ENCODE measurements at places on chromosomes 3 and 15.

- DNase-seq: no peak
Observed at GRCh38 chr3:43968465-43968864, 273.2 kb upstream of the TOPAZ1 start.

GRCh38 chr3:175433026-175433674, 574.0 kb downstream of the NAALADL2 start:
- DNase-seq: no peak

DNA sequence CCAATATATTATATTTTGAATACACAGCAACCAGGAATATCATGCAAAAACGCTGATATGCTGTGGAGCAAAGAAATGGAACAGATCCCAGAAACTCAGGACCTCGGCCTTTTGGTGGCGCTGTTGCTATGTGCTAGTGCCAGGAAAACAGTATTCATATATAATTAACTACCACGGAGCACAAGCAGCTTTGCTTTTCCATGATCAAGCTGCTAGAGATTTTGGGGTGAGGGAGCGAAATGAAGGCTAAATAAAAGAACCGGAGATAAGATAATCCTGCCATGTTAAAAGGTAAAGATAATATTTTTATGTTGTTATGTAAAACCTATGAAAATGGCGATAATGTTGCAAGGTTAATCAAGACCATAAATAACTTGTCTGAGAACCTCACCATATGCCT, 157.7 kb upstream of the FAM3D start:
- no peak for DNase-seq

DNA sequence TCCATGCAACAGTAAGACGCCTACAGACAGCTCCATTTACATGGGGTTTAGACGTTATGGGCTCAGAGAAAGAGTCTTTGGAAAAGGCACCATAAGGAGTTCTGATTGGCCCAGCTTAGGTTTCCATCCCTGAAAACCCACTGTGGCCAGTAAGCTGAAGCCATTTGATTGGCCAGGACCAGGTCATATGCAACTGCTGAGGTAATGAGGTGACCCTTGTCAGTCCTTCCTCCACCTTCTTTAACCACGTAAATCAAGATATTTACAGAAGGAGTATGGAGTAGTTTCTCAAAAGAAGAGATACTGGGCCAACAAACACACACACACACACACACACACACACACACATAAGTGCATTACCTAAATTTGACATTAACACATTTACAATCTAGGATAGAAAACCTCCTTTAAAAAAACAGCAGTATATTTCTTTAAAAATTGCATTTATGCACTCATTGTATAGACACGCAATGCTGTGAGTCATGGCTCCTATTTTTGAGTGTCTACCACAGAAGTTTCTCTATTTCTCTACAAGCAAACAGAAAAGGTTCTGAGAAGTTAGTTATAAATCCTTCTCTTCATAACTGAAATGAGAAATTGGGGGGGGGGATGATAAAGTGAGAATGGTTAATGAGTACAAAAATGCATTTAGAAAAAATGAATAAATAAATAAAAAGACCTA, 16.3 kb upstream of the MB21D2 start:
- DNase-seq: no peak

GRCh38 chr15:31552482-31553099, 226.0 kb downstream of the KLF13 start:
- DNase-seq: no peak

DNA sequence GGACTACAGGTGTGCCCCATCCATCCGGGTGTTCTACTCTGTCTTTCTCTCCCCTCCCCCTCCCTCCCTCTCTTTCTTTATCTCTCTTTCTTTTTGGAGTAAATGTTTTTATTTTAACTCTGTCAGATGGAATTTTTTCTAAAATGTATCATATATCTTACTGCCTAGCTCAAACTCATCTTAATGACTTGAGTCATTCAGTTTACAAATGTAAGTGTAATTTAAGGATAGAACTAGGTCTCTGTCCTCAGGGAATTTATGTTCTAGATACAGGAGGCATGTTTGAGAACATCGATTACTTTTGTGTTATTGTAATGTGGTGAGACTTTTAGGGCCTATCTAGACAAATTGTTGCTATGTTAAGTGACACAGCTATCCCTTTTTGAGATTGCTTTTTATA, 3.5 kb downstream of the TBC1D23 start:
- DNase-seq: no peak

GRCh38 chr3:146396792-146397191, 72.6 kb downstream of the PLSCR2 start:
- no peak for DNase-seq

DNA sequence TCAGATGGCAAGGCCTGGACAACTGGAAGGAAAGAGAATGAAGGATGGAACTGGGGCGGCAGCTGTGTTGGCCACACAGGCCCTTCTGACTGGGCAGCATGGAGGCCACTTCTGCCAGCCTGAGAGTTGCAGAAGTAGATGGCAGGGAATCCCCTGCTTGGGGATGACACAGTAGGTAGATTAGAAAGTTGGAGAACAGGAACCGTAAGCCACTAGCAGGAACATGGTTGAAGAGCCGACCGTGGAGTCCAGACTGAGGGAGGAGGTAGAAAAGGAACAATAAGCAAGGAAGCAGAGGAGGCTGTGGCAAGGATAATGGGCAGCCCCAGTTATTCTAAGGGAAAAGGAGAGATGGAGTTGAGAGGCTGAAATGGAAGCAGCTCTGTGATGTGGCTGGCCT, 26.4 kb upstream of the ZNF774 start:
- no peak for DNase-seq

DNA sequence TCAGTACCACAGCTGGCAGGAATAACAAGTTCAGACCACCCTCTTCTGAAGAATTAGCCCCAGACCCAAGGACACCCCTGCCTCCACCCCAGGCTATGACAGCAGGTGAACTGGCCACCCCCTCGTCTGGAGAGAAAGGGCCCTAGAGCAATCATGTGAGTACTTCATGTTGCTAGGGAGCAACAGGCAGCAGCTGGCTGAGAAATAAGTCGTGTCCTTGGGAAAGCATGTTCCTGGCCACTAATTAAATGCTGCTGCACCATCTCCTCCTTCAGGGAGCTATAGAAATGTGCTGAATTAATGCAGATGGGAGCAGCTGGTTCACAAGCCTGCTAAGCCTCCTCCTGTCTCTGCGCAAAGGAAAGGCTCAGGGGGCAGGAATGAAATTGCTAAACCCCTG, 31.5 kb downstream of the MRPS11 start:
- DNase-seq: no peak

DNA sequence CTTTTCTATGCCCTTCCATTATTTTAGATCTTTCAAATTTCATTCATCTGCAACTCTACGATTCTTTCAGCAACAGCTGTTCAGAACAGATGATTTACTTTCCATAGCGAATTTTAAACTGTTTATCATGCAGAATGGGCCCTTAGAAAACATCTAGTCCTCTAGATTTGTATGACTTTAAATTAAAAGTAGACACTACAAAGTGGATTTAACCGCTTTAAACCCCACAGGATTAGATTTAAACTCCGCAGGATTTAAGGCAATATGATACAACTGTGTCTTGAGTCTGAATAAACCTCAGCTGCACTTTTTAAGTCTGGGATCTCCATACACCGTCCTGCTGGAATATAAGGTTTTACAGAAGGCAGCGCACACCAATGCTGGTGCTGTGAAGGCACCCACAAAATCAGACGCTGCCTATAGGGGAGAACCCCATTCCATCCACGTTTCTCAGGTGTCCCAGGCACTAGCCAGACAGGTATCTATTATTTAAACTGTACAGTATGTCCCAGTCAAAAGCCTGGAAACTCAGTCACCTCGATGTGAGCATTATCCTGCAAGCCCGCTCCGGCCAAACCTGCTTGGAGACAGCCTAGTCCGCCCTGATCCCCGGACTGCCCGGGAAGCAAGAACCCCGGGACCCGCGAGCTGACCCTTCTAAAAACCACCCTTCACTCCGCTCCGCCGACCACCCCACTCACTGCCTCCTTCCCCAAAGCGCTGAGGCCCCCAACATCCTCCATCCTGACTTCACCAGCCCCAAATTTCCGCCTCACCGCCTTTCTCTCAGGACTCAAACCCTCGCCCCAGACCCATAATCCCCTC, 768 bp downstream of the ANO10 start:
- no peak for DNase-seq

GRCh38 chr15:80512726-80513660, 108.8 kb downstream of the ARNT2 start:
- no peak for DNase-seq

DNA sequence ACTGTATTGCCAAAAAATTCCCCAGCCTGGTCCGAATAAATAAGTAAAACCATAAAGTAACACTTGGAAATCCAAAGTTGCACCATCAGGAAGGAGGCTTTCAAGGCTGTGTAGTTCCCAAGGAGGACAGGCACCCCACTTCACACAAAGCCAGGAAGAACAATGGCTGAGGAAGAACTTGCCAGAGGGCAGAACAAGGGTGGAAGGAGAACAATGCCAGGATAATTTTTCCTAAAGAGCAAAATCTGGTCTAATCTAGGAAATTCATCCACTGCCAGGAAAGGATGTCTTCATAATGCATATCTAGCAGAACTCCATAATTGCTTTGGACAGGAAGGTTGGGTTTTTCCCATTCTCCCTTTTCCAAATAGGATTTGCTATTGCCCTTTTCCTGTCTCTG, 15.7 kb upstream of the ARID3B start:
- DNase-seq: no peak

DNA sequence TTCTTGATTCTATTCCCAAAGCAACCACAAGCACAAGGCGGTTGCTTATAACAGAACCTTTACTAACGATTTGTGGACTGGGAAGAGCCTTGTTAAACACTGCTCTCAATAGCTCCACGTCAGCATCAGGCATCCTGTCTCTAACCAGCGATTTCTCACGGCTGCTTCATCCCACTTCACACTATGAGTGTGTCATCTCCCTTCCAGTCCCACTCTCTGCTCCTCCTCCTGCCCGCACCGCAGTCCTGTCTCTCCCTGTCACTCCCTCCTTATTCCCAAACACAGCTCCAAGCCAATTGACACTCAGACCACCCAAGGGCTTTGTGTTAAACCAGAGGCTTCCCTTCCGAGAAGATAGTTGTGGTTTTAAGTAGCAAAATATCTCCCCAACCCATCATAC, 94.8 kb downstream of the ABHD5 start:
- DNase-seq: no peak

- DNase-seq: no peak
Observed at GRCh38 chr3:80190051-80190450, 422.3 kb upstream of the ROBO1 start.

DNA sequence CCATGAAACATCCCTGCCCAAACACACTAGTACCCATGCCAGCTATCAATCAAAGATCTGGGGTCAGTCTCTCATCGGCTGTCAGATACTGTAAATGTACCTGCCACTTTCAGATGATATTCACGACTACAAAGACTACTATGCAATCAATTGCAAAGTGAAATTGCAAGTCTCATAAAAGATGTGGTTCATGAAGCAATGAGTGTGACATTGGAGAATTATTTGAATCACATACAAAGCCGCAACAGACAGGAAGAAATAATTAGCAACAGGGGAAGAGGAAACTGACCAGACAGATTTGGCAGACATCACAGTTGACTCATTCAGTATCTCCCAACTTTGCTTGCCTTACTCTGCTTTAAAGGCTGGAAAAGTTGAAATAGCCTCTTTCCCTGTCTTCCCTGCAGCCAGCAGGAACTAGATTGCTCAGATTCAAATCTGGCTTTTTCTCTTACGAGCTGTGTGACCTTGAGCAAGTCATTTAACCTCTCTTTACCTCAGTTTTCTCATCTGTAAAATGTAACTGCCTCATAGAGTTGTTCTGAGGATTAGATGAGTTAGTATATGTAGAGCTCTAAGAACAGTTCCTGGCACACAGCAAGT, 95.7 kb upstream of the C3orf80 start:
- DNase-seq: no peak

- no peak for DNase-seq
Observed at GRCh38 chr15:95528920-95529319, 801.6 kb upstream of the NR2F2 start.

- DNase-seq: no peak
Observed at GRCh38 chr3:180040966-180041365, 4.2 kb upstream of the PEX5L start.

DNA sequence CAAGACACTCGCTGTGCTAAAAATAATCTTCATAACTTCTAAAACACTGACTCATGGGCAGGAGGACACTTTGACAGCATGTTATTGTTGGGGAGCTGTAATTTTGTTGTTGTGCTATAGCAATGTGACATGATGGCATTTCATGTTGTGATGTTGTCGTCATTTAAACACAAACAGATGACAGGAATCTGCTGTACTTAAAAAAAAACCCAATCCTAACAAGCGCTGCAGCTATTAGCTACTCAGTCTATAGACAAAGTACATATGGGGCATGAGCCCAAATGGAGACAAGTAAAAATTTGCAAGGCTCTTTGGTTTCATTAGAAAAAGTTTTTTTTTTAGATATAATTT, 828 bp upstream of the ATOSA start:
- no peak for DNase-seq

DNA sequence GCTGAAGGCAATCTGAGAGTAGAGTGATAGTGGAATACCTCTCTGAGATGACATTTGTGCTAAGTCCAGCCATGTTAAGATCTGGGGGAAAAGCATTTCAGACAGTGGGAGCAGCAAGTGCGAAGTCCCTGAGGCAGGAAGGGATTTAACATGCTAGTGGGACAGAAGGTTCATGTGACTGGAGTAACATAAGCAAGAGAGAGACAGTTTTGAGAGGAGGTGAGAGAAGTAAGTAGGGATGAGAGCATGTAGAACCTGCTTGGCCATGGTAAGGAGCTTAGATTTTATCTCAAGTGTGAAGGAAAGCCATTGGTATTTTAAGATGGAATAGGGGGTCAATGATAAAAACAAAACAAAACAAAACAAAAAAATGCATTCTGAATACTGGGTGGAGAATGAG, 358.6 kb upstream of the KCNH8 start:
- no peak for DNase-seq

DNA sequence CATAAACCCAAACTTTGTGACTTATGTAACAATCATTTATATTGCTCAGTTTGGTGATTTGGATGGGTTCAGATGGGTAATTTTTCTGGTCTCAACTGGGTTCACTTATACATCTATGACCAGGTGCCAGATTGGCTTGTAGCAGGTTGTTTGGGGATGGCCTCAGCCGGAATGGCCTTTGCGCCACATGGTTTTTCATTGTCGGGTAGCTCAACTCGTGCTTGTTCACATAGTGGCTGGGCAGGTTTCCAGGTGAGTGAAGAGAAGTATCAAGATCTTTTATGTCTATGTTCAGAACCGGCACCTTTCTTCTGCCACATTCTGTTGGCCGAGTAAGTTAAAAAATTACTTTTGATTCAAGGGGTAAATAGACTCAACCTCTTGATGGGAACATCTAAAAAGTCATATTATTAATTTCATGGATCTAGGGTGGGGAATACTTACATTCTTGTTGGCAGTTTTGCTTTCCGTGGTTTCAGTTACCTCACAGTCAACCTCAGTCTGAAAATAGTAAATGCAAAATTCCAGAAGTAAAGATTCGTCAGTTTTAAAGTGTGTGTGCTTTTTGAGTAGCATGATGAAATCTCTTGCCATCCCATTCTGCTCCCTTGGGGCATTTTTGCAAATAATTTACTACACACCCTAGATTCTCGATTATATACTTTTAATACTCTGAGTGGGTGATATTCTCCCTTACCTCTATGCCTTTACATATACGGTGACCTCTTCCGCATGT, 745.7 kb upstream of the CCDC54 start:
- DNase-seq: no peak

GRCh38 chr3:162489853-162490252, 993.2 kb downstream of the OTOL1 start:
- DNase-seq: no peak

GRCh38 chr15:99140590-99140989, 35.7 kb downstream of the SYNM start:
- no peak for DNase-seq
